ENCODE measurements at places on chromosomes 1 and 21.

- DNase-seq, result no peak
Observed at GRCh38 chr1:41726899-41727748, 191.6 kb downstream of the HIVEP3 start.

DNA sequence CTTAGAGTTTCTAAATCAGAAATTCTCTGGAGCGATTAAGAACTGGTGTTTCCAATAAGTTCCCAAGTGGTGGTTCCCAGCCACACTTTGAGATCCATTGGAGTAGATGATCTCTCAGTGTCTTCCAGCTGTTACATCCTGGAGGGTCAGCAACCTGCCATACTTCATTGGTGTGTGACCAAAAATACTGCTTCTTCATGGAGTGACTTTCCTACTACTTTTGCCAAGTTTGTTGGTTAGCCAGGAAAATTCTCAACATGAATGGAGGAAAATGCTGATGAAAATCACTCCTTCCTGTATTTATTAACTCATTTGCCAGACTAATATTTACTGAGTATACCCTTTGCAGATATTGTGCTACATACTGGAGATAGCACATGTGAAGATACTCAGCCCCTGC lies 186.1 kb downstream of the FGGY start:
- DNase-seq, result no peak

DNA sequence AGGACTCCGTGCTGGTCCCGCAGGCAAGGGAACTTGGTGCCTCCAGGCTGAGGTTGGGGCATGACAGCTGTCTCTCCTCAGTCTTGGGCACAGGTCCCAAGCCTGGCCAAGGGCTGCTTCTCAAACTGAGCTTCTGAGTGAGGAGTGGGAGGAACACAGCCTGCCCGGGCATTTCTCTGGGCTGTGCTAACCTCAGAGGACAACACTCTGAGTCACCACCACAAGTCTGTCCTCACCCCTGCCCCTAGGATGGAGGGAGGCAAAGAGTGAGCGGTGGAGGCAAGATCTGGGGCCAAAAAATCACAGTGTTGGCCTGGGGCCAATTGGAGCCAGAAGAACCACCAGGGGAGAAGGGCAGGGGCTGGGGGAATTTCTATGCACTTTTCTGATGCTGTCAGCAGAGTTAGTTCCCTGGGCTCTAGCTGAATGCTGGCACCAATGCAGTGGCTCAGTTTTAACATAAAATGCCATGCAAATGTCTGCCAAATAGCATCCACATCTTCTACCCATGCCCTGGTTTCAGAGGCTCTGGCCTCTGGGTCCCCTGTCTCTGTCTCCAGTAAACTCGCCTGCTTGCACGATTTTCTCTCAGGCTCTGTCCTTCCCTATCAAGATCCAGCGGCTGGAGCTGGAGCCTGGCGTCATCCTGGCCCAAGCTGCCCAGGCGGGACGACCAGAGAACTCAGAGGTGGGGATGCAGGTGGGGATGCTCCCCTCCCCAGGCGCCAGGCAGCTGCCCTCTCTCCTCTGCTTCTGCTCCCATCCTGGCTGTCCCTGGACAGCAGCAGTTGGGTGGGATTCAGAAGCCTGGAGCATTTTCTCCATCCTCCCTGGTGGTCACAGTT lies 11.0 kb upstream of the CDK18 start:
- no peak for DNase-seq

GRCh38 chr21:28893687-28894086 lies 99.0 kb downstream of the LTN1 start:
- DNase-seq, result no peak

- no peak for DNase-seq
Observed at GRCh38 chr1:210362526-210362925, 33.8 kb downstream of the HHAT start.

DNA sequence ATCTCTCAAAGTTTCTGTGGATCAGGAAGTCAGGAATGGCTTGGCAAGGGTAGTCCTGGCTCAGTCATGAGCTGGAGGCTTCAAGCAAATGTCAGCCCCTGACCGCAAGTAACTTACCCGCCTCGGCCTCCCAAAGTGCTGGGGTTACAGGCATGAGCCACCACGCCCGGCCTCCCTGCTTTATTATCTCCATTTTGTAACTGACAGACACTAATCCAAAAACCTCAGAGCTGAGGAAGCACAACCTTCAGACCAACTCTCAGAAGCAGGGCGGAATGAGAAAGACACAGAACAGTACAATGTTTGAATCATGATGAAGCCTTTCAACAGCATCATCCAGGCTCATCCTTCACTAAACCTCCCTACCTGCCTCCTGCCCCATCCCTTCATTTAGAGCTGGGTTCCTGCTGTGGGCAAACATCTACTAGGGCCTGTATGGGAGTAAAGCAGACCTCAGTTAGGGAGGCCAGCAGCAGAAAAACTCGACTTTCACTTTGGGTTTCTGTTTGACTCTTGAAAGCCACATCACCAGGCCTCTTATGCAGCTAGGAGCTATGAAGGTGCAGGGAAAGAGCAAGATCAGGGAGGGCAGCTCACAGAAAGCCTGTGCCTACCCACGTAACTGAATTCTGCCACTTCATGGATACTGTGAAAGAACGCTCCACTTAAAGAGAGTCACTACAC lies 84.4 kb upstream of the RAB4A start:
- no peak for DNase-seq

- DNase-seq, result no peak
Observed at GRCh38 chr21:35427320-35428000, 378.4 kb upstream of the RUNX1 start.

Data from DMS53 (cell line).